ENCODE measurements at places on chromosomes 13 and 19. TPM values are rescaled to one million over a fixed set of nuclear protein-coding genes. Genes with fewer than 3 reads are reported as not detected.

DNA sequence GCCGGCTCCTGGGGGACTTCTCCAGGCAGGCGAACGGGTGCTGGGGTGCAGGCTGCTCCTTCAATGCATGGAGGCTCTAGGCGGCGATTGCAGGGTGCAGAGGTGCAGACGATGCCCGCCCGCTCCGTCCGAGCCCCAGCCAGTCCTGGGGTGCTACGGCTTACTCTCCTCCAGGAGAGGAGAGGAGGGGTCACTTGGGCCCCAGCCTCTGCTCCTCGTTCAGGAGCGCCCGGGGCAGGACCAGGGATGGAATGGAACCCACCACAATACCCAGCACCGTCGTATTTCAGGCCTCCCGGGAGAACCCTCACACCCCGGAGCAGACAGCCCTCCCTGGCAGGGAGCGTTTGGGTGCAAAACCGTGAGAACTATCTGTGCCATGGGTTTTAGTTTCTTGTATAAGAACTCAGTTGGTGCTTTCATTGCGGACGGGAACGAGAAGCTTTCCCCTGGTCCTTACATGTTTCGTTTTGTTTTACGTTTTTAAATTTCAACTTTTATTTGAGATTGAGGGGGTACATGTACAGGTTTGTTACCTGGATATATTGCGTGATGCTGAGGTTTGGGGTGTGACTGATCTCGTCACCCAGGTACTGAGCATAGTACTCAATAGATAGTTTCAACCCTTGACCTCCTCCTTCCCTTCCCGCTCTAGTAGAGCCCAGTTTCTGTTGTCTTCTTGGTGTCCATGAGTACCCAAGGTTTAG is 46.8 kb downstream of the ARHGEF18 start:
- DNase-seq, result no peak

GRCh38 chr13:61013796-61014195 is 401.9 kb downstream of the PCDH20 start:
- DNase-seq, result no peak

DNA sequence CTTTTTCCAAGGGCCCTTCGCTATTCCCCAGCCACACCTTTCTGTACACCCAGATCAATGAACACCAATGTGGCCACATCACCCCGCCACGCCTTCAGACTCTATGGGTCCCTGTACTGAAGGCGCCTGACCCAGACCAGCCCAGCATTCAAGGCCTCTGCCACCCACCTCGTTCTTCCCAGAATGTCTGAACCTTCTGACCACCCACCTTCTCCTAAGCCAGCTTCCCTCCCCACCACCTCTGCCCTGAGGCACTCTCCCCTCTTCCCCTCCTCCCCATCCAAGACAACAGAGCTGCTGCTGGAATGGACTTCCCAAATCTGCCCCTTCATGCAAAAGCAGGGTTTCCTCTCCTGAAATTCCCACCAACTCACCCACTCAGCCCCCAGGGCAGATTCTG is 3.3 kb upstream of the CEACAM20 start:
- DNase-seq, result no peak

DNA sequence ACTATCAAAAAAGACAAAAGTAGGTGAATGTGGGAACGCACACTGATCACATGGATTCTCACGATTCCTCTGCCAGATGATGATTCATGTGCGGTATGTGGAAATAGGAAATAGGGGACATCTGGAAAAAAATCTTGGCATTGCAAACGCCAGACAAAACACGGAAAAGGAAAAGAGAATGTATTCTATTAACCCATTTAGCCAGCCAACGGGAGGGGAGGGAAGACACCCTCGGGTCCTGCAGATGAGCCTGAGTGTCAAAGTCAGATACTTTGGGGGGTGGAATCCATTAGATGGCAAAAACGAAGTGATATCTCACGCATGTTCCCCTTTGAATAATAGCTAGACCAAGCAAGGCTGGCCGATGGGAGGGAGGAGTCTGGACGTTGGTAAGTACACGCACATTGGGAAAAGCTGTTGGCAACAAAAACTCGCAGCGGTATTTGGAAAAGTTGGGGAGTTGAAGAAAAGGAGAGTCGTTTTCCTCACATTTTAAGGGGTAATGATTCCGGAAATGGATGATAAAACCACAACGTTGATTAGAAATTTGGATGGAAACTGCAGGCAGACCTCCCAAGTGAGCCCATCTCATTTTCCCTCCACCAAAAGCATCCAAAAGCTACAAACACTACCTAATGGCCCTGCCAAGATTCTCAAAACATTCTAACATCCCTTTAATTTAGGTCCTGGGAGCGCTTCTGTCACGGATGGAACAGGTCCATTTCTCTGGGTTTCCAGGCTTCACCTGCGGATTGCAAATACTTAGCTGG is 73.6 kb downstream of the COL4A1 start:
- peak; percentile 68 for DNase-seq

DNA sequence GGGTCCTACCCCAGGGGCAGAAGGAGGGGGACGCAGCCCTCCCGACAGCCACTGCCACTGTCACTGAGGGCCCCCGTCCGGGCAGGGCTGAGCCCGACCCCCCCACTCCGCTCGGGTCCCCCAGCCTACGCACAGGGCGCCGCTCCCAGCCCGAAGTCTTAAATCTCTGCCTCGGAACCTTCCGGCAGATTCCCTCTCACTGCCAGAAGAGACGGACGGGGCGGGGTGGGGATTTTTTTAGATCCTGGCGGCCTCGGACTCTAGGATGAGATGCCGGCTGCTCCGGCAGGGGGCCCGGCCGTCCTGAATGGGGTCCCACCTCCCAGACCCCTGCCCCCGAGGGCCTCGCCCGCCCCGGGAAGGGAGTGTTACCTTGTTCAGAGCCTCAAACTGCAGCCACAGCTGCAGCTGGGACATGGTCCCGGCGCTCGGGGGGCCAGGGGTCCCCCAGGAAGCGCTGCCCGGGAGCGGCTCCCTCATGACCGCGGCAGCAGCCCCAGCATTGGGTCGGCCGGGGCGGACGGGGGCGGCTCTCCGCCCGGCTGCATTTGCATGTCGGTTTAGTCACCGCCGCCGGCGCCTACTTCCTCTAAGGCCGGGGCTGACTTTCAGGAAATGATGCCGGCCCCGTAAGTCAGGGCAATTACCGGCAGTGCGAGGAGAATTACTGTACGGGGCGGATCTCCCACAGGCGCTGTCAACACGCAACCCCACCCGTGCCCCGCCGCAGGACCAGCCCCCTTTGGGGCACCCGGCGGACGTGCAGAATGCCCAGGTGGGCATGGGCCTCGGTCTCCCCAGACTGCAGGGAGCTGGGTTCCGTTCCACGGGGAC is 28.1 kb downstream of the GPX4 start:
- peak; percentile 83 for DNase-seq

DNA sequence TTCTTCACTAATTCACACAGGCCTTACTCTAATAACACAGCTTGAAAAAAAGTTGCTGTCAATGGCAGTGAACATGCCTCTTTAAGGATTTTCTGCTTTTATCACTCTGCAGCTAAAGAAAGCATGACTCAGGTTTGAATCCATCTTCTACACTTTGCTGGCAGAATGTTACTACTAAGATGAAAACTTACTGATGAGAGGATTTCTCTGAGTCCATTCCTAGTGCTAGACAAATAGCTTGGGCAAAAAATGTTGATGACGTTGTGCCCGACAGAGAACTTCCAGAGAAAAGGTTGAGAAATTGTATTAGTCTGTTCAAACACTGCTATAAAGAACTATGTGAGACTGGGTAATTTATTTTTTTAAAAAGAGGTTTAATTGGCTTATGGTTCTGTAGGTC is 572.0 kb downstream of the IRS2 start:
- no peak for DNase-seq

- no peak for DNase-seq
Measured at GRCh38 chr19:5934774-5935472, 20.9 kb downstream of the CAPS start.

GRCh38 chr13:33918199-33918932 is 100.4 kb downstream of the RFC3 start:
- peak; percentile 71 for DNase-seq

DNA sequence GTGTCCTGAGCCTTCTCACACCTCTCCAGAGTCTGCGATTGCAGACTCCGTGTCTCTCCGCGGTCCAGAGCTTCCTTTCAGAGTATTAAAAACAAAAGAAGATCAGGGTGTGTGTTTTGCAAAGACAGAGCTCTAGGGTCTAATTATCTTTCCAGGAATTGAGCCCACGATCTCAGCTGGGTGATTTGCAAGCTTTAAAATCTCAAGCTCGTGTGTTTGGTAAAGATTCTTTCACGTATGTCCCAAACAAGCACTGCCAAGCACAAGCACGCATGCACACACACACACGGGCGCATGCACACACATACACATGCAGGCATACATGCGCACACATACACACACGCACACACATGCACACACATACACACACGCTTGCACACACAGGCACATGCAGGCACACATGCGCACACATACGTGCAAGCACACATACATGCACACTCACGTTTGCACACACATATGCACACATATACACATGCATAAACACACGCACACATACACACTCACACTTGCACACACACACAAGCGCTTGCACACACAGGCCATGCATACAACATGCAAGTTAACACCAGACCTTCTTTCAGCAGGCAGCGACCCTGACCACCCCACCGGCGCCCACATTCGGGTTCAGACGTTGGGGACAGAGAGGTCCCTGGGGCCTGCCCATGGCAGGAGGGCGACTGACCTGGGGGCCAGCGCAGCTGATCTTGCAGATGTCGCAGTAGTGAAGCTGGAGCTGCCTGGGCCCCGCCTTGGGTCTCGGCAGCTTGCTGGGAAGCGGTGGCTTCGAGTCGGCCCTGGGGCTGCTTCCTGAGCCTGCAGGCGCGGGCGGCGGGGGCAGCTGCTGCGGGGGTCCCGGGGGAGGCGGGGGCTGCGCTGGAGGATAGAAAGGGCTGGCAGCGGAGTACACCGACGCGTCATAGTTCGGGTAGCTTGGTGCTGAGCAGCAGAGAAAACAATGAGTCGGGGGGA is 37.9 kb downstream of the ZFR2 start:
- no peak for DNase-seq

GRCh38 chr19:51372649-51373504 is at the start of gene NKG7:
TSS of gene NKG7 (minus strand) at chr19:51372654. CDS start at chr19:51372535, 119 bp downstream.
- no peak for DNase-seq

DNA sequence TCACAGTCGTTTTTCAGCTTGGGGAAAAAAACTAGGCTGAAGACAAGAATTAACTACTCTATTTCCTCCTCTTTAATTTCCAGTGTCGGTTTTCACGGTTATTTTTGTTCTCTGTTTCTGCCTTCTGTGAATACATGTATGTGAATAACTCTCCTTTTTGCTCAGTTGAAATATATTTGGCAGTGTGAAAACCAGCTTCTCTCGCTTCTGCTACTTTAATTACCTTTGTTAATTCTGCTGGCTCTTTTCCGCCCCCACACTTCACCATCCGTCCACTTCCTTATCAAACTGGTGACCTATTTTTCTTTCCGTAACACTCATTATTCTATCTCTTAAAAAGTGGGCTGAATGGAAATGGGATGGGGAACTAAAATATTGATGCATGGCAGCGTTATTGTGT is 126.4 kb downstream of the POU4F1 start:
- no peak for DNase-seq

- peak; percentile 49 for DNase-seq
Measured at GRCh38 chr19:13795595-13796300, 505 bp downstream of the ZSWIM4 start.

DNA sequence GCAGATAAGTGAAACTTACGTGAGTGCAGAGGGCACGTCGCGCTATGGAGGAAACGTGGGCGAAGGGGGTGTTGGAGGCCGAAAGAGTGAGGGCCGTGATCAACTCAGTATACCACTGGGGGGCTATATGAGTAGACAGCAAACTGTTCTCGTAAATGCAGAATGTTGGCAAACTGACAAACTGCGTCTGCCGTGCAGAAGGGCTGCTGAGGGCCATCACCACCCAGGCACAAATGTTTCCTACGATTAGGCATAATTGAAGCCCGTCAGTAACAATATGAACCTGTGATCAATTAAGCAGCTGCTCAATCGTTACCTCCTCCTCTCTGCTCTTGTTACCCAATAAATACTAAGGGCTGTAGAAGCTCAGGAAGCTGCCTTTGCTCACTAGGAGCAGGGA is 17.3 kb upstream of the MADCAM1 start:
- DNase-seq, result no peak

DNA sequence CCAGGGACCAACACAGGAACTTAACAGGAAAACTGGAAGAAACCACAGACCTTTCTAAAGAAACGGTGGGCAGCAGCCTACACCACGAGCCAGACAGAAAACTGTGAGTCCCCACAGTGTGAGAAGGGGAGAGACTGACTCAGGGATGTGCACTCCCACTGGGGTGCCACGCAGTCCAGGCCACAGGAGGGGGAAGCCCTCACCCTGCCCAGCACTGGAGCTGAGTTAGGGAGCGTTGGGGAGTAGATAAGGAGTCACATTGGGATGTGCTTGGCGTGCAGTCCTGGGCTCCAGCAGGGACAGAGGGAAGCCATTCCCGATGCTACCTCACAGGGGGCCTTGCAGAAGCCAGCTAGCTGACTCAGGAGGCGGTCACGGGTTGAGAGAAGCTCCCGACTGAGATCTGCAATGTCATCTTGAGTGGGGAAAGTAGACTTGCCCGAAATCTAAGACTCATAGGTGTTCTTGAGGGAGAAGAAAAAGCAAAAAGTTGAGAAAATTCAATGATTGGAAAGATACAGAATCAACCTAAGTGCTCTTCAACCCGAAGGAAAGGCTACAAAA is 17.3 kb downstream of the SIGLEC8 start:
- peak; percentile 4 for DNase-seq

- DNase-seq, result no peak
Measured at GRCh38 chr13:24161010-24161775, 673 bp downstream of the SPATA13 start.

DNA sequence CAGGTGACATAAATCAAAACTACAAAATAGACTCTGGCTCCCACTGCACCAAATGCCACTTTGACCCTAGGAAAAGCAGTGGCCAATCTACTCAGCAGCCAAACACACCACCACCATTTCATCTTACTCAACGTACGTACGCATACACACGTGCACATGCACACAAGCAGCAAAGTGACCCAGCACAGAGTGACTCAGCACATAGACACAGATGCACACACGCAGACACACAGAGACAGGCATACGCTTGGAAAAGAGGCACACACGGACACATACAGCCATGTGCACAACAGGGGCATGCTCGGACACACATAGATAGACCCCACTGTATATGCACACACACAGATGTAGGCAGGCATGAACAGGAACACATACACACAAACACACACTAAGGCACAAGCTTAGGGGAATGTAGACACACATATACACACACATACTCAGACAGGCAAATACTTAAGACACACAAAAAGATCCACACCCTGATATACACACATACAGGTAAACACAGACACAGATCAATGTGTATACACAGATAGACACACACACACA is 37.3 kb downstream of the PEPD start:
- no peak for DNase-seq

- DNase-seq, result no peak
Measured at GRCh38 chr13:25300861-25301346, 521 bp upstream of the NUP58 start.

Gene CCDC8
- total RNA-seq, result not detected

Gene RCBTB2
- total RNA-seq, result 7.7 TPM

Gene WASF3
- 4.0 TPM for total RNA-seq

Gene HRC
- total RNA-seq, result not detected

Gene PRSS57
- not detected for total RNA-seq

Gene BAX
- 40.6 TPM for total RNA-seq

Gene MLLT1
- total RNA-seq, result 16.1 TPM
